ENCODE measurements at places on chromosomes 13 and 19.
A peak's percentile ranks its signal among the peaks of the same experiment; 100 is the strongest.

GRCh38 chr19:39138221-39139211 lies 12.9 kb downstream of the PAK4 start:
- no peak for DNase-seq

DNA sequence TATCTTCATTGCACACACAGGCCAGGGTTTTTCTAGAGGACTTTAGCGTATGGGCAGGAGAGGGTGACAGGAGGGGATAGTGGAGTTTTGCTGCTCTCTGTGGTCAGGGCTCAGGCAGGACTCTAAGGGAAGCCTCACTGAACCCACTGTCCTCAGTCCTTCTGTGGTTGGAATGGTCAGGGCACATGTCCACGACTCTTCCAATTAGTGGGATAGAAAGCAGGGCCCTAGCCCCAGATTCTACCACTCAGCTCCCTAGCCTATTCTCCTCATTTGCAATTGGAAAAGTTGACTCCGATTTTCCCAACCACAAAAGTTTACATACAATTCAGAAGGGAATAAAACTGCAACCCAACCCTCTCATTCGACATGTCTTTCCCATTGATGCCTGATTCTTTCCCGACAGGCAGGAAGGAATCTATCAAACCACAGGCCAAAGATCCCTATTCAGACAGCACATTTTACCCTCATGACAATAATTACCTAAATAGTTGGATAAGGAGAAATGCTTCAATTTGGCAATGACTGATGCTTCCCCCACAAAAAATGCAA lies 38.2 kb downstream of the TGDS start:
- DNase-seq = no peak

- DNase-seq = no peak
Observed at GRCh38 chr13:84380866-84381265, 498.6 kb upstream of the SLITRK1 start.

DNA sequence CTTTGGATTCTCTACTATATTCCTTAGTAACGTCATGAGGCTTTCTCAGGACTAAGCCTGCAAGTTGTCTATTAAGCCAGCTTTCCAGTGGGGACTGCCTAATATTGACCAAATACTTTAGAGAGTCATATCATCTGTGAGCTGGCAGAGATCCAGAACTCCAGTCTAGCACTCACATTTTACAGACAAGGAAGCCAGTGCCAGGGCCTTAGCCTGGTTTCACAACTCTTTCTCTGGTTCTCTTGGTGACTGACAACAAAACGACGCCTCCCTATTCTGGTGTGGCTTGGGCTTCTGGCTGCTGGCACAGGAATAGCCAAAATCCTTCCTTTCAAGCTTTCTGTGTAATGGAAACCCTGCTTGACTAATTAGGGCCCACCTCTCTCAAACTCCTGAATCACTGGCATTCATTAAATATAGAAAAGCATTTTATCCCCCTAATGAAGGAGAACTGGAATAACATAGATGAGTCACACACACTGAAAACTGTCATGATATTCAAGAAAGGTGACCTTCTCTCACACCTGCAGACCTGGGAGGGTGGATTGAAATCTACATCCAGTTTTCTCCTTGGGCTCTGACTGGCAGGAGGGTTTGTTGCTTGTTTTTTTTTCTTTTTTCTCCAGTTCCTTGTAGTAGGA lies 75.2 kb upstream of the UBL3 start:
- DNase-seq = no peak

DNA sequence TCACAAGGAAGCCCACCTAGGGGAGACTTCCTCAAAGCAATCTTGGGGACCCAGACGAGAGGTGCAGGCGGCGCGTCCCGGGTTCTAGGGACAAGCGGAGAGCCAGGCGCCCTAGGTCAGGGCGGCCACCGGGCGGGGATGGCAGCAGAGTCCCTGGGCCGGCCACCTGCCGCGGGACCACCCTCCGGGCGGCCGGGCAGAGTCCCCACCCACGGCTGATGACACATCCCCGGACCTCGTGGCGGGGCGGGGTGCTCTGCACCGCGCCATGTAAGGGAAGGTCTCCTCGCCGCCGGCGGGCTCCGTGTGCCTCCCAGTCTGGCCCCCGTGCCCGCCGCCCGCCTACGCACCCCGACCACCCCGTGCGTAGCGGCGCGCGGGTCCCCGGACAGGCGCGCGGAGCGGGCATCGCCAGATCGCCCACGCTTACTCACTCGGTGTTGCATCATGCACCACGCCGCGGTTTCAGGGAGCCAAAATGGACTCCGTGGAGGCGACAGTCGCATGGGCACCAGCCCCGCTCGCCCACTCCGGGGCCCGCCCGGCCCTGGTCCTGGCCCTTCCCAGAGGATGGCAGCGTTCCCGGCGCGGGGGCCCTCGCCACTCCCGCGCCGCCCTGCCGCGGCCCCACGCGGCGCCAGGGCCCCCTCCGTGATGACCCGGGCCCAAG lies 643 bp downstream of the SLC7A1 start:
- peak; percentile 40 for DNase-seq

DNA sequence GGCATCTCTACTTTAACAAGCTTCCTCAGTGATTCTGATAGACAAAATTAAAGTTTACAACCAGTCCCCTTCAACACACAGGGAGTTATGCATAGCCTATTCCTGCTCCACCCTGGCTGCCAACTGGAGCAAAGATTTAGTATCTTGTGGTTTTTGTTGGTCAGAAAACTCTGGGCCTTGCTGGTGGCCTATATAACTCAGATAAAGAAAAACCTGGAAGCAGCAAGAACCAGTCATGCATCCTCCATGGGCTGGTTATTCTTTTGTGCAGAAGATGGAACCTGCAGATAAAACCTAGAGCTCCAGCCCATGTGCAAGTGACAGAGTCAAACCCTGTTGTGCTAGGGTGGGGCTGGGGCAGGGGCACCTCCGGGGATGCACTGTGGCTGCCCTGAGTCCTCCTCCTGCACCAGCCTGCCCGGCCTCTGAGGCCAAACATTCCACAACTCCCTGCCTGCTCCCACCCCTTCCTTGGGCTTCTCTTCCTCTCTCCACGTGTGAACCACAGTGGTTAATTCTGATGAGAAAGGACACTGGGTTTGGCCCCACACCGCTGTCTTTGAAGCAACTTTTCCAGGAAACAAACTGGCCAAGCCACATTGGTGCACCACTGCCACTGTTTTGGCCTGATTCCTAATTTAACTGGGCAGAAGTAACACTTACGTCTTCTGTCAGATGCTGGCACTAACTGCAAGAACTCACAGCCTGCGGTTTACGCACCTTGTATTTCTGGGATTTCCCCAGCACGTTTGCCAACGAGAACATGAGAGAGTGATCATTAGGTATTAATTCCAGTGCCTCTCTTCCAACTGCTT lies 23.3 kb upstream of the GGACT start:
- DNase-seq = peak; percentile 52

GRCh38 chr19:50496189-50497021 lies 14.6 kb downstream of the JOSD2 start:
- DNase-seq = peak; percentile 32

- no peak for DNase-seq
Observed at GRCh38 chr13:99352351-99353245, 45.4 kb upstream of the GPR183 start.
